CD4-positive, alpha-beta T cell treated with Interleukin-10 for 1 hour (primary cell): ENCODE measurements at places on chromosomes 6 and 20.

DNA sequence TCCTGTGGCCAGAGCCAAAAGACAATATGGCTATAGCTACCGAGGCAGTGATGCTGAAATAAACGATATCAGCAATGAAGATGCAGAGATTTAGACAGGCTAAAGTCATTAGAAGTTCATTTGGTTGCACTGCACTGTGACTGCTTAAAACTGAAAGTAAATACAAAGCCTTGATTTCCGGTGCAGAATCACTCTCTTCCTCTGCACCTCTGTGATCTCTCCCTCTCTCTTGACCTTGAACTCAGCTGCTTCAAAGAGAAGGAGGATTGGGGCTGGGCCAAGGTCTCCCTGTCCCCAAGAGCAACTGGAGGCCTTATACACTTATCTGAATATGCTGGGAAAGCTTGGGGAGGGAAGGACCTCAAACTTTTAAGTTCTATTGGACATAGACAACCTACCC is 34.6 kb upstream of the SPACA1 start:
- peak; percentile 39 for DNase-seq

- no peak for DNase-seq
These were observed 24.6 kb downstream of the JAG1 start for GRCh38 chr20:10649080-10649796.

DNA sequence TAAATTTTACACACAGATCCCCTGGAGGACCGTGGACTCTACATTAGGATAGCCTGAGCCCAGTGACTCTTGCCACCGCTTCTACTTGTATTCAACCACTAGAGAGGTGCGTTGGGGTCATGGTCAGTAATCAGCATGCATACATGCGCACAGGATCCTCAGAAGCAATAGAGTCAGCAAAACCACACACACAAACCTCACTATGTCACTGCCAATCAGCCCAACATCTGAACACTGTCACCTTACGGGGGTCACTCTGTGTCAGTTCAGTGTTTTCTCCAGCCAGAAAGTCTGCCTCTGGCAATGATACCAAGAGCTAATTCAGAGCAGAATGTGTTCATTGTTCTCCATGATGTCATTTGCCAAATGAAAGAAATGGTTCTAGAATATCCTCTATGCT is 225.3 kb downstream of the KHDC1L start:
- DNase-seq: no peak

GRCh38 chr20:38450412-38450975 is 15.4 kb upstream of the SNHG17 start:
- DNase-seq: no peak

DNA sequence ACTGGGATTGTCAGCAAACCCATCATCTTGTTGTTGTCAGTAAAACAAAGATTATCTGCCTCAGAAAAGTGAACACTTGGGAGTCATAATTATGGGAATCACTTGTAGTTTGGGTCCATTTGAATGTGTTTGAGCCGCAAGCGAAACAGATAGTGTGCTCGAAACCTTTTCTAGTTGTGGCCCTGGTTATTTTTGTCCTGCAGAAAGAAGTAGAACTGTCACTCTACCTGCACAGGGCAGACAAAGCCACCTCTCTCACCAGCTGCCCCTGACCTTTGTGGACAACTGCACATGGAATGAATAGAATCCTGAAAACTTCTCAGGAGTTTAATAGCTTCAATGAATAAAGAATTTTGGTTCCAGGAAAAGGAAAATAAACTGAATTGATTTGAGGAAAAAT is 156.1 kb upstream of the CHD6 start:
- DNase-seq: no peak

DNA sequence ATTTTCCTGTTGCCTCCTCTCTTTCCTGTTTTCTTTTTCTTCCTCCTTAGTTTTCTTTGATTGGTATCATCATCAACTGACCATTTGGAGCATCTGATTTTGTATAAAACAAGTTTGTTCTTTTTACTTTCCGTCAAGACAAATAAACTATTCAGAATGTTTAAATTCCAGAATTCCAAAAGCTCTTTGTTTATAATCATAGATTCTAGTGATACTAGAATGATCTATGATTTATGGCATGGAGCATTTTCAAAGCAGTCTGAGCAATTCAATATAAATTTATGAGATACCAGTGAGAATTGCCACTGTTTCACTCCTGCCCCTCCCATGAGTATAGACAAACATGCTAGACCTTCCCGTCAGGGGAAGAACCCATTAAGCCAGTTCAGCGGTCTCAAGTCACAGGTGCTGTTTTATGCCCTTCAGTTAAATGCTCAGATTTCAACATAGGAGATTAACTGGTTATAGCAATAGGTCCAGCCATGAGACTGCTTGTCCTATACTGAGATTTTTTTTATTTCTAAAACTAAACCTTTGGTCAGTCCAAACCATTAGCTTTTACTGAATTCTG is 60.7 kb downstream of the GRIK2 start:
- no peak for DNase-seq

DNA sequence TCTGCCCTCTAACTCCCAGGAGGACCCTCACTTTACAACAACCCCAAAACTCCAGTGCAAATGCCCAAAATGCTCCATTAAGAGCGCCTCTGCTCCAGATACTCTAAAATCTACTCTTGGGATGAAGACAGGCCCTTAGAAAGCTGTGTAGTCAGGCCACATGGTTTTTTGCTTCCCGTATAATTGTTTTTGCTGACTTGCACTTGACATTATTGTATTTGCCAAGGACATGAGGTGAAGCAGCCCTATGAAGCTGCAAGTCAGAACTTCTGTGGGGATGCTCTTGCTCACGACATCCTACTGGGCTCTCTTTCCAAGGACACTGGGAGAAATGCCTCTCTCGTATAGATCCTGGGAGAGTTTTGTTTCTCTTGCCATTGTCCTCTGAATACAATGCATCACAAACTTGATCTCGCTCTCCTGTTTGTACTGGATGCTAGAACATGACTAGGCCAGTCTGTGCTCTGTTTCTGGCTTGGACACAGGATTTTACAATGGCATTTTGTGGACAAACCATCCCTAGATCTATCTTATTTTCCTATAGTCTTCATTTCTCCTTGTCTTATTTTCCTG is 177.2 kb upstream of the DTNBP1 start:
- DNase-seq: no peak

DNA sequence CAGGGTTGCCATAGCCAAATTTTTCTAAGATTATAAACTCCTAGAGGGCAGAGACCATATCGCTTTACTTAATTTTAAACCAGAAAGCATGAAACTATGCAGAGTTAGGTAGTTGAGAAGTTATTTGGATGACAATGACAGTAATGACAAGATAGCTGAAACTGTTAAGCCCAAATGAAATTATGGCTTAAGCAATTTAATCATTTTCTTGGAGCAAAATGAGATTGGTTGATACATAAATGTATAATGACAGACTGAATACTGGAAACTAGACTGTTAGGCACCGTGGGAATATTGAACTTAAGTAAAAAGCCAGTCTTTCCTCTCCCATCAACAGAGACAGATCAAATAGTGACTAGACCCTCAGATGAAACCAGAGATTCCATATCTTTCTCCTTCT is 670.3 kb upstream of the NRSN1 start:
- no peak for DNase-seq

DNA sequence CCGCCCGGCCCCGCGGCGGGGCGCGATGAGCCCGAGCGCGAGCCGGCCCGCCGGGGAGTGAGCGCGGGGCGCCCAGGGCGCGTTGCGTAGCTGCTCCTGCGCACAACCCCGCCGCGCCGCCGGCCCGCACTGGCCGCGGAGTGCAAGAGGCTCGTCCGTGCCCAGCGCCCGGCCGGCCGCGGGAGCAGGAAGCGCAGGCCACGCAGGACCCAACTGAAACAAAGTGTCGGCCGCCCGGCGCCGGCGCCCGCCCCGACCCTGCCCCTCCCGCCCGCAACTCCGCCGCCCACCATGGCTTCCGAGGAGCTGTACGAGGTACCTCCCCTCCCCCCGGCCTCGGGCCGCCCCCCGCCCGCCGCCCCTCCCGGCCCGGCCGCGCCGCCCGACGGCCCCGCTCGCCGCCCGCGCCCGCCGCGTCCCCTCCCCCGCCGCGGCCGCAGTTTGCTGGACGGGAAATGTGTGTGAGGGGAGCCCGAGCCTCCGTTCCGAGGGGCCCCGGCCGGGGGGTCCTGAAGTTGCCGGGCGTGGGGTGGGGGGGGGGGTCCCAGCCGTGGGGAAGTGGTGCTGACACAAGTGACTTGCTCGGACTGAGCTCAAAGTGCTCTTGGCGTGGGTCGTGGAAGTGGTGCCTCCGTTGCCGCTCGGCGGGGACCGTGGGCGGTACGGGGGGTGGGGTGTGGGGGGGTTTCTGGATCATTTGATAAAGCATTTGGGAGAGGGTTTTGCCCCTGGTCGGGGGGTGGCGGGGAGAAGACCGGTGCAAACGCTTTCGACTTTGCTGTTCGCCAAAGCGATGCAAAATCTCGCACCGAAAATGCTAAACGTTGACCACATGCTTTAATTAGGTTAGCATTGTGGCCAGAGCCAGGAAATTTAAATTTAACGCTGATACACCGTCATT is 539 bp downstream of the CDYL start:
- peak; percentile 25 for DNase-seq

- no peak for DNase-seq
These were observed 91.9 kb upstream of the SUPT3H start for GRCh38 chr6:45469663-45470062.

DNA sequence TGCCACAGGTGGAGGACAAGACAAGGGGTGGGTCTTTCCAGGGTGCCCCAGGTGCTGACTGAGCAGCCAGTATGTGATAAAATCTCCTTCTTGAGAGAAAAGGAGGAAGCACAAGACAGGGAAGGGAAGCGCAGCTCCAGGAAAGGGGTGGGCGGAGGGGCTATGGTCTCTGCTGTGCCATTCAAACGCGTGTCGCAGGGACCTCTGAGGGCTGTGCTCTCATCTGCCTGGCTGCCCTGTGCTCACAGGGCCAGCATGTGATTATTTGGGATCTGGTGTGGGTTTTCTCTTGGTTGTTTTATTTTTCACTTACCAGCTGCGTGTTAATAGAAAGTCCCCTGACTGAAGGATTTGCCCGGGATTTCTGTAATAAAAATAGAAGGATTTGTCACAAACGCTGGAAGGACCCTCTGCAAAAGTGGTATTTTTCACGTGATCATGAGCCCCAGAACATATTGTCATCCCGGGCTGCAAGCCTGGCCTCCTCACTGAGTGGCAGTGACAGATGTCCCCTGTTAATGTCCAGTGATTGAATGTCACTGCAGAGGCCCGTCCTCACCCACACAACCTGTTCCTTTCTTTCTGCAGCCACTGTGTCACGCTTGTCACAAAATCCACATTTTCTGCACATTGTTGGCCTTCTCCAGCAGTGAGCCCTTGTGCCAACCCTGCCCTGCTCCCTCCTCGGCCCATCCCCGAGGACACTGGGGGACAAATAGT is 35.0 kb upstream of the VSX1 start:
- DNase-seq: no peak

GRCh38 chr6:145420599-145420998 is 314.7 kb downstream of the EPM2A start:
- DNase-seq: no peak

GRCh38 chr6:122609881-122610689 is at the start of gene PKIB:
Gene PKIB, plus strand, starts transcription at chr6:122610405. Its CDS starts 107,390 bp downstream, at chr6:122717795.
- peak; percentile 37 for DNase-seq

- no peak for DNase-seq
These were observed 363.8 kb upstream of the PTCHD4 start for GRCh38 chr6:48474830-48475229.

GRCh38 chr6:166307082-166308032 is 835 bp downstream of the PRR18 start:
- no peak for DNase-seq

DNA sequence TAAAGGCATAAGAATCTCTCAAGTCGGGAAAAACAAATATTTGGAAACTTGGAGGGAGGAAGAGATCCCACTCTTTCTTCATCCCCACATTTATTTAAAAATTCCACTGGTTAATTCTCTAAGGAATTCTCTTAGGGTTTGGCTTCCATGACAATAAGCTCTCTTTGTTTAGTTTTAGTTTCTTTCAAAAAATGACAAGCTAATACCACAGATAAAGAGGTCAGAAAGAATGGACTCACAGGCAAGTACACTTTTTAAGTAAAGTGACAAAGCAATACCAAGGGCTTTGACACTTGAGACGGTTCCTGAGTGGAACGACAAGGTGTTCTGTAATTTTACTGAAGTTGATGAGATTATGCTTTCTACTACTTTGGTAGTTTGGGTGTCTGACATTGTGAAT is 872.1 kb downstream of the PHF3 start:
- DNase-seq: no peak

DNA sequence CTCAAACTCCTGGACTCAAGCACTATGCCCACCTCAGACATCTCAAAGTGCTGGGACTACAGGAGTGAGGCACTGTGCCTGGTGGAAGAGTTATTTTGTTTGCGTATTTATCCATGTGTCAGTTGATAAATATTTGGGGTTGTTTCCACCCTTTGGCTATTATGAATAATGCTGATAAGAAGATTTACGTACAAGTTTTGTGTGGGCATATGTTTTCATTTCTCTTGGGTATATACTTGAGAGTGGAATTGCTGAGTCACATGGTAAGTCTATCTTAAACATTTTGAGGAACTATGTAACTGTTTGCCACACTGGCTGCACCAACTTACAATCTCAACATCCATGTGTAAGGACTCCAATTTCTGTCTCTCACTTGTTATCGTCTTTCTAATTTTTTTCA is 200.3 kb downstream of the RNGTT start:
- no peak for DNase-seq

DNA sequence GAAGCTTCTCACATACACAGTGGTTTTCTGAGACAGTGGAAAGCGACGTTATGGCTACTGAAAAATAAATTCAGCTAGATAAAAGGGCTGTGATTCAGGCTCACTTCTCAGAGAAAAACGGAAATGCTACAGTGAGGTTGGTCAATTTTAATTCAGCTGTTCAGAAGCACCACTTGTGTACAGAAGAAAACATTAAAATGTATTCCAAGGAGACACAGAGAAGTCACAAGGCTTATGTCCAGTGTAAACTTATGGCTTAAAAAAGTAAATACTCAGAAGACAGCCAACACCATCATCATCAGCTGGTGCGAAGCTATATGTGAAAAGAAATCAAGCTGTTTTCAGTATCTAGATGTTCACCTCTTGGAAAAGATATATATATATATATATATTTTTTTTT is 68.6 kb downstream of the ABHD12 start:
- no peak for DNase-seq

DNA sequence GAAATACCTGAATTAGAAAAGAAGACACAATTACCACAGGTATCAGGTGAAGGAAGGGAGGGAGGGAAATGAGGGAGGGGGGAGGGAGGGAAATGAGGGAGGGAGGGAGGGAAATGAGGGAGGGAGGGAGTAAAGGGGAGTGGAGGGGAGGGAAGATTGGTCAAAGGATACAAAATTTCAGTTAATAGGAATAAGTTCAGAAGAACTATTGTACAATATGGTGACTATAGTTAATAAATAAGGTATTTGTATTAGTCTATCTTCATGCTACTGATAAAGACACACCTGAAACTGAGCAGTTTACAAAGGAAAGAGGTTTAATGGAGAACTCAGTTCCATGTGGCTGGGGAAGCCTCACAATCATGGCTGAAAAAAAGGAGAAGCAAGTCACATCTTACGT is 185.7 kb downstream of the EYA2 start:
- DNase-seq: no peak

GRCh38 chr20:37348792-37349516 is 3.0 kb downstream of the SRC start:
- DNase-seq: no peak
